ENCODE measurements at places on chromosomes 12 and 14.

DNA sequence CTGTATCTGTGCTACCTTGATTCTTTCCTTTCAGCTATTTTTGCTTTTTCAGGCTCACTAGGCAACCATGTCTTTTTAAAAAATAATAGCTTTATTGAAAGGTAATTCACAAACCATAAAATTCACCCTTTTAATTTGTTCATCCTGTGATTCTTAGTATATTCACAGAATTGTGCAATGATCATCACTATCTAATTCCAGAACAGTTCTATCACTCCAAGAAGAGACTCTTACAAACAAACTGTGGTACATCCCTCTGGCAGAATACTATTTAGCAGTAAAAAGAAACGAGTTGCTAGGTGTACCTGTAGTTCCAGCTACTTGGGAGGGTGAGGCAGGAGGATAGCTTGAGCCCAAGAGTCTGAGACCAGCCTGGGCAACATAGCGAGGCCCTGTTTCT is 14.8 kb downstream of the CREBL2 start:
- H3K27me3 ChIP-seq, result no peaks in the 10 kb centered on the region
- H3K27ac ChIP-seq, result no peak overlapping the region
- DNase-seq, result no peak
- H3K4me1 ChIP-seq, result peaks cover 15% of the 10 kb centered on the region

GRCh38 chr14:105931808-105932483 is 405.6 kb downstream of the TMEM121 start:
- no peak for DNase-seq
- no peak overlapping the region for H3K27ac ChIP-seq
- H3K36me3 ChIP-seq, result no peaks in the 10 kb centered on the region
- H3K27me3 ChIP-seq, result no peaks in the 10 kb centered on the region

DNA sequence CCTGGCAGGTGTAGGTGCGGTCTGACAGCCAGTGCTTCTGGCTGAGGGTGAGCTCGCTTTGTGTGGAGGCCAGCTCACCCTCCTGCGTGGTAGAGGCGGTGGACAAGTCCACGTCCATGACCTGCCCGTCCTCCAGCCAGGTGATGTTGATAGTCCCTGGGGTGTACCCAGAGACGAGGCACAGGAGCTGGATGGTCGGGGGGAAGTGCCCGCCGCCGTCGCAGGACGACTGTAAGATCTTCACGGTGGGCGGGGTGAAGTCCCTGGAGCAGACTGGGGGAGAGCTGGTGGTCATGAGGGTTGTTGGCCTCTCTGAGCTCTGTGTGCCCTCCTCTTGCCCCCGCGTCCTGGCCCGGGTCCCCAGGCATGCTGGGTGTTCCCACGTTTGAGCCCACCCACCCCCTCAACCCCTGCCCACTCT is 74.6 kb downstream of the TMEM121 start:
- H3K27me3 ChIP-seq, result no peaks in the 10 kb centered on the region
- DNase-seq, result no peak
- H3K36me3 ChIP-seq, result no peaks in the 10 kb centered on the region
- no peak overlapping the region for H3K27ac ChIP-seq

DNA sequence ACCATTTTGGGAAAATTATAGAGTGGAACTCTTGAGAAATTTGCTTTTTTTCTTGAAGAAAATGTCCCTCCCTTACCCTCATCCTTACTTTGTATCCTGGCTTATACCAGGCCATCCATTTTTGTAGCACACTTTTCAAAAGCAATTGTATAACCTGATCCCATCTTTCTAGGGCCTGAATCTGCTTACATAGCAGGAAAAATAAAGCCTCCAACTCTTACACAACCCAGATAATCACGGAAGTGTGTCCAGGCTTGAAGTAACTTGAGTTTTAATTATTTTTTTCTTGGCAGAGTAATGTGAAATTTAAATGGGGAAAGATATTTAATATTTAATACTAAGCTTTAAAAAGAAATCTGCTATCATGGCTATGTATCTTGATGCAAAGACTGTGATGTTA is 23.0 kb downstream of the SERPINA3 start:
- no peak for DNase-seq
- no peaks in the 10 kb centered on the region for H3K36me3 ChIP-seq
- H3K27ac ChIP-seq, result no peak overlapping the region
- no peak overlapping the region for H3K4me3 ChIP-seq

DNA sequence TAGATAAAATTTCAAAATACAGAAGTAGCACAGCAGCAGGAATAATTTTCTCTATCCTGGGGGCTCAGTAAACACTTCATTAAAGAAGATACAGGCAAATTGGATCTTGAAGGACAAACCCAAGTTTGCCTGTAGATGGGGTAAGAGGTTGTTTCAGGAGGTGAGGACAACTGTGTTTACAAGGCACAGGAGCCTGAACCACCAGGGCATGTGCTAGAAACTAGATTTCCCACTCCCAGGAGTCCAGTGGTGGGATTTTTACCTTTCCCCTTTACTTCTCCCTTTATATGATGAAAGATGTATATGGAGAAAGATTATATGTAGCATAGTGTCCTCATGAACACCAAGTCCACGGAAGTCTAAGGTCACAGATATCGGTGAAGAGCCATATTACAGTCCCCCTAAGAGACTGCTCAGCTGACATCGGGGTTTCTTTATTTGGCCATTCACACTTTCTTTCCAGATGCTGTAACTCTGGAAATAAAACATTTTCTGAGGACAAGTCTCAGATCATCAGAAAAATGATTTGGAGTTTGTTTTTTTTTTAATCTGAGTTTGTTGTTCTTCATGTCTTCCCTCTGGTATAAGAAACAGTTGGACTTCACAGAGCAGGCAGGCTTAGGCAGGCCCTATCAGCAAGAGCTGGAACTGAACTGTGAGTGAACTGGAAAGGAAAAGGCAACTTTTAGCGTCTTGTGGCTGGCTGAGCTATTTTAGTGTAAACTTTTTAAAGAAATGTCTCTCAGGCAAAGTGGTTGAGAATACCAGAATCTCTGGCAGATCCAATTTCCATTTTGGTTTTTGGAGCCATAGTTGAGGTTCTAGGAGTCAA is 8.0 kb upstream of the EVL start:
- H3K27ac ChIP-seq, result no peak overlapping the region
- H3K4me1 ChIP-seq, result no peaks in the 10 kb centered on the region
- no peak for DNase-seq
- H3K27me3 ChIP-seq, result no peaks in the 10 kb centered on the region

DNA sequence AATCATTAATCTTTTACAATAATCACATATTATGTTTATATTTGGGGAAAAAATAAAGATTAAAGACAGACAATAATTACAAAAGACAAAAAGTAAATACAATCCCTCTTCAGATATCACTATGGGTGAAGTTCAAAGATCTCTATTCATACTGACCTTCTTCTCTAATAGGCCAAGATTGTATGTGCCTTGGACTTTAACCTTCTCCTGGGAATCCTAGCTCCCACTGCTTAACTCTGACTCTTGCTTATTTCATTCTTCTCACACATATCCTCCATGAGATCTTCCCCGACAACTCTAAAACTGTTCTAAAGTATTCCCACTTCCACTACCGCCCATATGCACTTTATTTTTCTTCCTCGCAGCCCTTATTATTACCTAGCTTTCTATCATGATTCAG is 83.8 kb downstream of the EEA1 start:
- DNase-seq, result no peak
- no peaks in the 10 kb centered on the region for H3K36me3 ChIP-seq
- no peaks in the 10 kb centered on the region for H3K27me3 ChIP-seq
- no peaks in the 10 kb centered on the region for H3K4me1 ChIP-seq
- no peak overlapping the region for H3K4me3 ChIP-seq

- DNase-seq, result no peak
- H3K4me3 ChIP-seq, result no peak overlapping the region
- no peaks in the 10 kb centered on the region for H3K27me3 ChIP-seq
- no peak overlapping the region for H3K27ac ChIP-seq
- no peaks in the 10 kb centered on the region for H3K4me1 ChIP-seq
Measured at GRCh38 chr12:5881666-5882065, 63.4 kb downstream of the ANO2 start.

- no peak for DNase-seq
- H3K36me3 ChIP-seq, result no peaks in the 10 kb centered on the region
- no peaks in the 10 kb centered on the region for H3K4me1 ChIP-seq
- no peak overlapping the region for H3K4me3 ChIP-seq
- H3K27ac ChIP-seq, result no peak overlapping the region
Measured at GRCh38 chr14:99055816-99056215, 216.2 kb downstream of the BCL11B start.

GRCh38 chr14:94377866-94378470 is 10.4 kb downstream of the SERPINA1 start:
- H3K36me3 ChIP-seq, result no peaks in the 10 kb centered on the region
- H3K4me3 ChIP-seq, result no peak overlapping the region
- H3K27ac ChIP-seq, result no peak overlapping the region
- no peak for DNase-seq
- H3K27me3 ChIP-seq, result no peaks in the 10 kb centered on the region

- no peak overlapping the region for H3K27ac ChIP-seq
- no peaks in the 10 kb centered on the region for H3K36me3 ChIP-seq
- H3K4me3 ChIP-seq, result no peak overlapping the region
- no peak for DNase-seq
Measured at GRCh38 chr12:54762390-54762789, 91.9 kb upstream of the MUCL1 start.

DNA sequence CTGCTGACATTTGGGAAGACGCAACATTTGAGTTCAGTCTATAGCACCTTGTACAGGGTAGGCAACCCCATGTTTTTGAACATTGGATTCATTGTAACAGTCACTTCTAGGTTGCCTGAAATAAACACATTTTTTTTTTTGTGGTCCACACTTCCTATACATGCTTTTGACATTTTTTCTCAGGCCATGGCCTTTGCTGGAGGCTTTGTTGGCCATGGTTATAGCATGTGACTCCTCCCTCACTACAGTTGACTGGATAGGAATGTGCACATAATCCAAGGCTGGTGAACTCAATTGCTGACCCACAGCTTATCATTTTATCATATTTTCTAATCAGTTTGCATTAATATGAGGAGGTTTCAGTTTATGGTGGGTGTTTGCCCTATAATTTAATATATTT is 60.6 kb downstream of the TMEM117 start:
- H3K36me3 ChIP-seq, result no peaks in the 10 kb centered on the region
- H3K27me3 ChIP-seq, result no peaks in the 10 kb centered on the region
- DNase-seq, result no peak
- H3K4me3 ChIP-seq, result no peak overlapping the region
- H3K27ac ChIP-seq, result no peak overlapping the region

GRCh38 chr12:131487388-131488124 is 223.3 kb upstream of the SFSWAP start:
- H3K27me3 ChIP-seq, result no peaks in the 10 kb centered on the region
- no peaks in the 10 kb centered on the region for H3K4me1 ChIP-seq
- DNase-seq, result no peak
- H3K36me3 ChIP-seq, result no peaks in the 10 kb centered on the region

GRCh38 chr14:79712302-79712950 is 498.9 kb downstream of the DIO2 start:
- H3K4me3 ChIP-seq, result no peak overlapping the region
- H3K27me3 ChIP-seq, result no peaks in the 10 kb centered on the region
- H3K27ac ChIP-seq, result no peak overlapping the region

GRCh38 chr12:27013611-27014084 is 536 bp downstream of the TM7SF3 start:
- peak overlapping the region; percentile 93 for H3K27ac ChIP-seq
- H3K4me1 ChIP-seq, result peaks cover 26% of the 10 kb centered on the region
- peak overlapping the region; percentile 78 for H3K4me3 ChIP-seq
- no peak for DNase-seq

GRCh38 chr14:53062856-53063255 is 90.3 kb downstream of the DDHD1 start:
- no peaks in the 10 kb centered on the region for H3K27me3 ChIP-seq
- H3K27ac ChIP-seq, result no peak overlapping the region
- H3K36me3 ChIP-seq, result no peaks in the 10 kb centered on the region
- H3K4me3 ChIP-seq, result no peak overlapping the region
- H3K4me1 ChIP-seq, result no peaks in the 10 kb centered on the region

GRCh38 chr14:51095854-51096823 is 1.2 kb upstream of the TRIM9 start:
- DNase-seq, result peak; percentile 66
- H3K4me1 ChIP-seq, result no peaks in the 10 kb centered on the region
- H3K27ac ChIP-seq, result peak overlapping the region; percentile 88

GRCh38 chr14:72518809-72519377 is 375.0 kb downstream of the DPF3 start:
- no peak for DNase-seq
- H3K4me3 ChIP-seq, result no peak overlapping the region
- H3K27me3 ChIP-seq, result no peaks in the 10 kb centered on the region
- no peaks in the 10 kb centered on the region for H3K4me1 ChIP-seq
- H3K36me3 ChIP-seq, result no peaks in the 10 kb centered on the region
- H3K27ac ChIP-seq, result no peak overlapping the region

DNA sequence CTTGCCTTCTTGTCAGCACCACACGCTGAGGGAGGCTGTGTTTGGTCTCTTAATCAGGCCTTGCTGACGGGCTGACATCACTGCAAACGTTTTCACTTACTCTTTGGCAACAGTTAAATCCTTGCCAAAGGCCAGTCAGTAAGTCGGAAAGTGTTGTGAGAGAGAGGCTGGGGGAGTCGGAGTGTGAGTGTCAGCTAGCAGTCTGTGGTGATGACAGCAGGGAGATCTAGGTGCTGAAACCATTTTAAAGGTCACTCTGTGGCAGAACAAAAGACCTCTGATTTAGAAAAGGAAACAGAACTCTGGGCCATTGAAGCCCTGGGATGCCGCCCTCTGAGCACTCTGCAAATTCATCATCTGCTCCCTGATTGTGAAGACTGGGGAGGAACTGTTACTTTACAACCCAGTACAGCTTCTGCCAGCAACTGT is 143.5 kb downstream of the PAX9 start:
- no peak for DNase-seq
- H3K4me1 ChIP-seq, result no peaks in the 10 kb centered on the region
- no peaks in the 10 kb centered on the region for H3K27me3 ChIP-seq
- no peak overlapping the region for H3K27ac ChIP-seq
- H3K36me3 ChIP-seq, result no peaks in the 10 kb centered on the region

- no peak for DNase-seq
- no peaks in the 10 kb centered on the region for H3K27me3 ChIP-seq
- H3K27ac ChIP-seq, result no peak overlapping the region
- no peaks in the 10 kb centered on the region for H3K4me1 ChIP-seq
- no peaks in the 10 kb centered on the region for H3K36me3 ChIP-seq
Measured at GRCh38 chr12:113955109-113955970, 10.8 kb downstream of the RBM19 start.

DNA sequence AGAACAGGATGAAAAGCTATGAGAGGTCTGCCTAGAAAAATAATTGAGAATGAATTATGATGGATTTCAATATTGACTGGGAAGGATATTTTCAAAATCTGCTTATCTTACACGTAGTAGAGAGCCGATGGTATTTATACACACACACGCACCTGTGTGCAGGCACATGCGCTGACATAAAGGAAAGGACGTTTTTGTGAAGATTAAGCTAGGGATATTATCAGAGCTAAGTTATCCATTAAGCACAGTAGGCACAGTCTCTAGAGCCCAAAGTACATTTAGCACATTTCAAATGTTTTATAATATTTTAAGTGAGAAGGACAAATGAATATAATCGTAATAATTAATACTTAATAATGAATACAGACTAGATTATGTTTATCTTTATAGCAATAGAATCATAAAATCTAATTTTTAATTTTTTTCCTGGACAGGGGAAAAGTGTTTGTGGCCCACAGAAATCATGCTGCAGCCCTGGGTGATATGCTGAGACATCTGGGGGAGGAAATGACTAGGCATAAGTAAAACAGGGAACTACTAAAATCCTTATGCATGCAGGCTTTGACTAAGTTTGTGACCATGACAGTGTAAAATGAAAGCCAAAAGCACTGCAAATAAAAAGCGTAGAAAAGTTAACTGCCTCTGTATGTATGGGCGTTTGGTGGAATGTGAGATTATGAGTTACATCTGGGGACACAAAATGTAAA is 146.1 kb downstream of the KITLG start:
- H3K27ac ChIP-seq, result no peak overlapping the region
- no peak for DNase-seq
- no peaks in the 10 kb centered on the region for H3K4me1 ChIP-seq
- H3K4me3 ChIP-seq, result no peak overlapping the region
- no peaks in the 10 kb centered on the region for H3K27me3 ChIP-seq
